Right cardiac atrium (tissue), 5 donors: ENCODE measurements at places on chromosomes 3 and 15.

- peak; percentile 90 for DNase-seq
Measured at GRCh38 chr3:33277193-33277882, at the start of gene FBXL2. Gene FBXL2, plus strand, starts transcription at chr3:33277442. Its CDS starts 71 bp downstream, at chr3:33277513.

GRCh38 chr3:107239703-107240102 lies 137.5 kb upstream of the CCDC54 start:
- no peak for DNase-seq

DNA sequence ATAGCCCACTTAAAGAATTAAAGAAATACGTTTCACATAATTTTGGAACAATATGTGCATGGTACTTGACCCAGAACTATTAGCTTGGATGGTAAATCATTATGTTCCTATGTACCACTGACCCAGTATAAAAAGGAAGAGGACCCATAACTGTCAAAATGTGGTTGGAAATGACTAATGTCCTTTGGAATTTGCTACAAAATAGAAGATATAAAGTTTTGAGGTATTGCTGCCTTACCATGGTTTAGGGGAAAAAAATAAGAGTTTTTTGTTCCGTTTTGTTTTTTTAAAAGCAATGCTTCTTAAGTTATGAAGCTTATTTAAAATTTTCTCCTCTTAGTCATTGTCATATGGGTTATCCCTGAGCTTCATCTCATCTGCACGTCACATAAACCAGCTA lies 15.8 kb upstream of the TFDP2 start:
- no peak for DNase-seq

- no peak for DNase-seq
Measured at GRCh38 chr3:190486908-190487607, 26.8 kb upstream of the IL1RAP start.

GRCh38 chr3:159619341-159619885 lies 369.2 kb upstream of the IL12A start:
- no peak for DNase-seq

DNA sequence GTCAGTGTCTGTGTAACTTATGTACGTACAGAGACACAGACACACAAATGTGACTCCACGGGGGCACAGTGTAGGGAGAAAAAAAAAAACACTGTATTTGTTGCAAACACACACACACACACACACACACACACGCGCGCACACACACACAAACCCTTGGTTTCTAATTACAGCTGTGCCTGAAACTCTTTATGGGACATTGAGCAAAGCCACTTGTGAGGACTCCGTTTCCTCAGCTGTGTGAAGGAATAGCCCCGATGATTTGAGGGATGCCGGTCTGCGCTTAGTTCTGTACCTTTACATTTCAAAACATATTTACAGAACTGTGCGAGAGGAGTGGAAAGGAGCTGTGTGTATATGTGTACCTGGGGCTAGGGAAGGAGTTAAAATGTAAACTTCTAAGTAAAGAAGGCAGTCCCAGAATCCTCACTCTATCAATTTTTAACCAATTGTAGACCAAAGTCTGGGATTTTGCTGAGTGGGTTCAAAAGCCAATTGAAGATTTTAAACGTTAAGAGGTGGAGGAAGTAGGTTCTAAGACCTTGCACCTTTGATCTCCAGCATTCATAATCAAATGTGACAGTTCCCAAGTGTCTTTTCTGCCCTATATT lies 5.3 kb upstream of the BCL6 start:
- DNase-seq, result peak; percentile 59

DNA sequence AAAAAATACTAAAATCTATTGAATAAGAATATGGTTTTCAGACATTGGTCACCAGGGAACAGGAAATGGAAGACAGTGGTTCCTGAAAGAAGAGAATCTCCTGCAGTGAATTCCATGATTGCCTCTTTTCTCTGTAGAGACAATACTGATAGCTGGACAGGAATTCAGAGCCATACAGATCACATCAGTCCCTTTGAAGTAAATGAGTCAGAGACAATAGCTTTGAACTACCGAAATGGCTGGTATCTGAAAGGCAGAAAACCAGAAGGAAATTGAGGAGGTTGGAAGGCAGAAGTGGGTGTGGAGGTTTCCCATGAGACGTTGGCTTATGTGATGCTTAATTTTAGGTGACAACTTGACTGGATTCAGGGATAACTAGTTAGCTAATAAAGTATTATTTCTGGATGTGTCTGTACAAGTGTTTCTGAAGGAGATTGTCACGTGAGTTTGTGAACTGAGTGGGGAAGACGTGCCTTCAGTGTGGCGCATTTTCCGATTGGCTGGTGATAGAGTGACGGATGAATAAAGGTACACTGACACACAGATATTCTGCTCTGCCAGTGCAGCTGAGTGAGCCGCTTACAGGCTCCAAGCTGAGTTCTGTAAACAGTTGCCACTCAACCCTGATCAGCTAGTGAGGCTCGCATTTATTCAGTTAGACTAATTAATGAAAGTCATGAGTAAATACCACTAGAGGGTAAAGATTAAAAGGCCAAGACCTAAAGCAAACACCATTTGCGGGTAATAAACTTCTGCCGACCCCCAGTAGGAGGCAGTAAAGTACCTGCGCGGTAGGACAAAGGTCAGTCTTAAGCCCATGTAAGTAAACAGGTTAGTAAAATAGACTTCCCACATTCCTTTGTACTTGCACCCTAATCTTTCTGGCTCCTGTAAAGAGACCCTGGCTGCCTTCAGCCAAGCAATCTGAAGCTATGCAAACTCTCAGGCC lies 1298.6 kb downstream of the SI start:
- no peak for DNase-seq

DNA sequence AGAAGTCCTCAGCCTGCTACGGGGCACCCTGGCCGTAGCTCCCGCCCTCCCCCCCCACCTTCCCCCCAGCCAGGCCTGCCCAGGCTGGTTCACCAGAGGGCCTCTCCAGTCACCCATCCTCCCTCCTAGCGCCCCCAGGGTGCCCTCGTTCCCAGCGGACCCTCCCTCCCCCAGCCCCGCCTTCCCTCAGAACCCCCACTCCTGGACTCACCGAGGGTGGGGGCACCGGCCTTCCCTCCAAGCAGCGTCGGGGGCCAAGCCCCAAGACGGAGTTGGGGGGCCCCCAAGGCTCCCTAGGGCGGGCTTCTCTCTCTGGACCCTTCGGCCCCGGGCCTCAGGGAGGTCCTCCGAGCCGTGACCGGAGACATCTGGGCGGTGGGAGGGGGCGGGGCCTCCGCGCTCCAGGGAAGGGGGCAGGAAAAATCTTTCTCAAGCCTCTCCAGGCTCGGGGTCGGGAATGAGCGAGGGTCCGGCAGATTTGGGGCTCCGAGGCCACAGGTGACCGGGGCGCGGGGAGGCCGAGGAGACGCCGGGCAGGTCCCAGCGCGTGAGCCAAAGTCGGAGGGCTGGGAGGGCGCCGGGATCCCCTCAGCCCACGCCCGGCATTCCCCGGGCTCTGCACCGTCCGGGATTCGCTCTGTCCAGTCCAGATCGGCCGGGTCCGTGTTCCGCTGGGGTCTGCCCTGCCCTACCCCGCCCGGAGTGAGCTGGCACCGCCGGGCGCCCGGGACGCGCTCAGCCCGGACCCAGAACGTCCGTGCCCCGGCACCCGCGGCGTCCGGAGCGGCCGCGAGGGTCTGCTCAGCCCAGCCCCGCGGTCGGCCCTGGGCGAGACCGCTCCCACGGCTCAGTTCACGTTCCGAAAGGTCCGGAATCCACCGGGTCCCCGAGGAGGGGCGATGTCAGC lies 999 bp downstream of the INSYN1 start:
- DNase-seq, result no peak

DNA sequence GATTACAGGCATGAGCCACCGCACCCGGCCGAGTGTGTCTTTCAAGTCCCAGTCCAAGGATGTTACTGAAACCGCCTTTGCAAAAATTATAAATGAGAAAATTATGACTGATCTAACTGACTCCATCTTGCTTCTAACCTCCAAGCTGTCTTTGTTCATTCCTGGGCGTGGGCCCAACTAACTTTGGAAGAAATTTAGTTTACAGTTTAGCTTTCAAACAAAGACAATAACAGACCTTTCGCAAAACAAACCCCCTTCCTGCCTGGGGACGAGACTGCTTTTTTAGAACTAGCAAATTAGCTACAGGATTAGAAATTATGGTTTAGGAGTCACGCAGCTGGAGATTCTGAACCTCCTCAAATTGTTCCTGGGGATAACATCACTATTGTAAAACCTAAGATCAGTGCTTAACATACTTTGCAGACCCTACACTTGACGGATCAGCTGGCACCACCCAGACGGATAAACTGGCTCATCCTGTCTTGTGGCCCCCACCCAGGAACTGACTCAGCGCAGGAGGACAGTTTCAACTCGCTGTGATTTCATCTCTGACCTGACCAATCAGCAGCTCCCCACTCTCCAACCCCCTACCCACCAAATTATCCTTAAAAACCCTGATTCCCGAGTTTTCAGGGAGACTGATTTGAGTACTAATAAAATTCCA lies 23.8 kb downstream of the NANOGP8 start:
- no peak for DNase-seq

DNA sequence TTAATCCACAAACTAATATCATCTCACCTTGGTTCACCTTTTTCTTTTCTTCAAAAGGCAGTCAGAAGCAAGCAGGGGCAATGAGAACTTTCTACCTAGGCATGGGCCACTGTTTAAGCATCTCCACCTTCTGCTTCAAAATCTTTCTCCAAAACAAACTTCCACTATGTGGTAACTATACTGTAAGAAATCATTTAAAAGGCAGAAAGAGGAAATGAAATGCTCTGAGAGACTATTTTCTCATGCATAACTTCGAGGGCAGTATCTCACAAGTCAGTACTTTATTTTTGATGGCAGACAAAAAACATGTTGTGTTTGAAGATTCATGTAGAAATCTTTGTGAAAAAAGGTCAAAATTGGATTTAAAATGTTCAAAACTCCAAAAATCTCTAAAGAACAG lies 419.7 kb downstream of the ZBTB20 start:
- no peak for DNase-seq

- no peak for DNase-seq
Measured at GRCh38 chr3:99646107-99646435, 7.7 kb downstream of the COL8A1 start.

DNA sequence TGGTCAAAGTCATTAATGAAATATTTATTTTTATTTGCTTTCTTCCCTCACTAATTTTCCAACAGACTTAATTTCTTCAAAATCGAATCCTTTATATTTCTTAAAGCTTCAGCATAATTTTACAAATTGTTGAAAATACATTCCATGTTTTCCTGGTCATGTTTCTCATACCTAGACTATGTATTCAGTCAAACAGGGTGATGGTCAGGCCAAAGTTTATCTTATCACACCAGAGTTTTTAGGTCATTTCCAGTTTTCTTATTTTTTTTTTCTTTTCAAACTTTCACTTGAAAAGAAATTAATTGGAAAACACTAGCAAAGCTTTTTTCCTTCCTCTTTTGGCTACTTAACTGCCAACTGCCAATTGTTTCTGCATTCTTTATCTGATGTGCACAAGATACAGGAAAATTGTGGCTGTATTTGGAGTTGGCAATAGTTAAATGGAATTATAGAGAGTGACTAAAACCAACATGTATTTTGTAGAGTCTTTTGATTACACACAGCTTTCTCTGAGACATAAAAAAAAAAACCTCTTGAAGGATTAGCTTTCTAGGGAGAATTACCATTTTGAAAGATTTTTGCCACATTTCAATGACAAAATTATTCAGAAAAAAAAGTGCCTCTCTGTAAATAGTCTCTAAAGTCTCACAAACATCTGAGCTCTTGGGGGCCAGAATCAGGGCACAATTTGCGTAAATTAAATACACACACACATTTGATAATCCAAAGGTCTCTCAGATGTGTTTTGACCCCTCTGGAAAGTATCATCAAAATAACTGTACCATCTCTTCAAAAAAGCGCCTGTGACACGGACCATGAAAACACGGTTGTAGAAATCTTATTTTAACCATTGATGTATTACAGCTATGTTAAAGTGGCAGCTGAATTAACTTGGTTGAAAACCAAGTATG lies 603.2 kb upstream of the KCNMB2 start:
- DNase-seq, result no peak

DNA sequence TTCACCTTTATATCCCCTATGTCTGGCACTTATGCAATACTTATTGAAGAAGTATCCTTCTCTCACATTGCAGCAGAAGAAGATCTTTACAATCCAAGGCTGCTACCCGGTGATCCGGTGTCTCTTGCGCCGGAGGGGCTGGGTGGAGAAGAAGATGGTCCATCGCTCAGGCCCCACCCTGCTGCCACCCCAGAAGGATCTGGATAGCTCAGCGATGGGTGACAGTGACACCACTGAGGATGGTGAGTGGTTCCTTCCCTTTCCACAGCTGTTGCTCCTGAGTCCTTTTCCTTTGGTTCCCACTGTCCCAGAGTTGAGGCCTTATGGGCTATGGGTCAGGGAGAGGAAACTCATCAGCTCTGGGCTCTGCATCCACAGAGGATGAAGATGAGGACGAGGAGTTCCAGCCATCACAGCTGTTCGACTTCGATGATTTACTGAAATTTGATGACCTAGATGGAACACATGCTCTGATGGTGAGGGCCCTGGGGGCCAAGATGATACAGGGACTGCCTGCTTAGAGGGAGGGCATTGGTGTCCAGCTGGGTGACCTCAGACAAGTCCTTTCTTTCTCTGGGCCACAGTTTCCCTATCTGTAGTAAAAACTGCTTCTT lies 2.9 kb downstream of the TTLL3 start:
- no peak for DNase-seq

GRCh38 chr15:81294516-81294880 lies 29.4 kb downstream of the STARD5 start:
- DNase-seq, result no peak

GRCh38 chr15:75452865-75453702 lies 1.6 kb upstream of the SIN3A start:
- DNase-seq, result peak; percentile 79

- no peak for DNase-seq
Measured at GRCh38 chr3:127410678-127411077, 122.8 kb upstream of the PRR20G start.

DNA sequence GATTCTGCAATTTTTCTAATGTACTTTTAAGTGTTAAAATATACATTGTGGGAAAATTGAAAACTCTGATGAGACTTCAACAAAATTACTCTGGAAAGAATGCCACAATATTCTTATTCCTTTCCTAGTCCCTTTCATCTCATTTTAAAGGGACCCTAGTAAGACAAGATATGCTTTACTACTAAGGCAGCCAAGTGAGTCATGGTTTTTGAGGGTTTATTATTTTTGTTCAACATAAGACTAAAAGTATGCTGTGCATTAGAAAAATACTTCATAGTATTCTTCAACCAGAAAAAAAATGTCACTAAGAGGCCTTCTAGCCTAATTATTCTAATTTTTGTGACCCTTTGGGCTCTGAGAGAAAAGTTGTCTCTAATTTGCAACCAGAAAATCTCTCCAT lies 7.4 kb downstream of the IL12A start:
- no peak for DNase-seq

DNA sequence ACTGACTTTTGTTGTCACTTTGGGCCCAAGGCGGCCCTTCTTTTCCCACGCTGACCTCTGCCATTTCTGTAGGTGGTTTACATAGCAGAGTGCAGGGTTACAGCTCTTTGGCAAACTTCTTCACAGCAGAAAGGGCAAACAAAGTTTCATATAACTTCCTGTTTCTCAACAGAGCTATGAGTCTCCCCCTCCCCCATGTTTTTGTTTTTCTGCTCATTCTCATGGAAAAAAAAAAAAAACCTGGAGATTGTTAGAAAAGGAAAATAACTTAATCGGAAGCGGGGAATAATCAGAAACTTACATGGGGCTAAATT lies 342.0 kb upstream of the NR2F2 start:
- no peak for DNase-seq

- peak; percentile 70 for DNase-seq
Measured at GRCh38 chr3:134312072-134312872, 61.6 kb upstream of the RYK start.
